Right renal pelvis (tissue), 4 donors: ENCODE measurements at places on chromosomes 12 and 14. TPM values are rescaled to one million over a fixed set of nuclear protein-coding genes. Genes with fewer than 3 reads are reported as not detected.

The GNPNAT1 gene
- polyA plus RNA-seq: 34.7 TPM

- no peak for DNase-seq
These were observed 2.9 kb upstream of the EPYC start for GRCh38 chr12:91007531-91008290.

GRCh38 chr14:35858521-35859209 is 32.5 kb downstream of the BRMS1L start:
- no peak for DNase-seq

- DNase-seq: no peak
These were observed 156.3 kb downstream of the NUBPL start for GRCh38 chr14:31717294-31718085.

DNA sequence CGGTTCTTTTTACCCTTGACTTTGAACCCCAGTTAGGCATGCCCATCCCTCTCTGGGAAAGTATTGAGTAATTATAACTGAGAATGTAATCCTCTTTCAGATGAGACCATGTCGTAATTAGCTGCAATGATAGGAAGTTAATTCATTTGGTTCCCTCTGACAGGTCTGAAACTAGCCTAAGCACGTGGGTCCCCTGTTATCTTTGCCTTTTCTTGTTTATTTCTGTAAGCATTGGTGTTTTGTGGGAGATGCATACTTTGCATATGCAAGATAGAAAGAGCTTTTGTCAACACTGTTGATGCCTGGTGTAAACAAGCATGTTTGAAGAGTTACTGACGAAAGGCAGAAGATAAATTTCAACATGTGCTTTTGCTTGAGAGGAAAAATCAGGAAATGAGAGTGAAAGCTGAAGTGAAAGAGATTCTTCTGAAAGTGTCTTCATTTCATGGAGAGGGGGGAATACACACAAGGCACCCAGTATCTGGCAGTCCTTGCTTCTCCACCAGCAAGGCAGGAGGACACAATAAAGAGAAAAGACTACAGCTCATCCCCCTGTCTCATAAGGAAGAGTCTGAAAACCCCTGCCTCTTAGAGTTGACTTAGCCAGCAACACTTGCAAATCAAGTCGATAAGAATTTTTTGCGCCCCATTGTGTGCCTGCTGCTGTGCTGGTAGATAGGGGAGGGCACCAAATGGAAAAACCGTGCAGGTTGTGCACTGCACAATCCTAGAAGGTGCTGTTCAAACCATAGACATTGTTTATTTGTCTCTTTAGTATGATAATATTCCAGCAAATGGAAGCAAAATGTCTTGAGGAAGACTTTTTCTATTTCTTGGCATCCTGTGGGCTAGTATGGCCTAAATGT is 77.8 kb downstream of the SLC24A4 start:
- DNase-seq: no peak

The ATP6V1D gene
- 154 TPM for polyA plus RNA-seq

- peak; percentile 33 for DNase-seq
These were observed 8.0 kb downstream of the IL22 start for GRCh38 chr12:68245180-68246021.

DNA sequence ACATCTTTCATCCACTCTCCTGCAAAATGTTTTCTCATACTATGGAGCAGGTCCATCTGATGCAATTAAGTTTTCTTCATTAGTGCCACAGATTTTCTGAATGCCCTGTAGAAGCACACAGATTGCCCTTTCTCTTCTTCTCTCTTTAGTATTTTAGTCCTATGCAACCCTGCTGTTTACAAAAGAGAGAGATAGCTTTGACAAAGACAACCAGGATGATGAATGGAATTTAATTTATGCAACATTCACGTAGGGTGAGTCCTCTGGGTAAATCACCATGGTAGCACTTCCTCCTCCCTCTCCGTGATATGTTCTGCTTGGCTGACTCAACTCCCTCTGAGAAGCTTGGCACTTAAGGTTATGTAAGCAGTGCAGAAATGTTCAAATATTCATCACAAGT is 400.9 kb upstream of the PDE3A start:
- DNase-seq: peak; percentile 47

DNA sequence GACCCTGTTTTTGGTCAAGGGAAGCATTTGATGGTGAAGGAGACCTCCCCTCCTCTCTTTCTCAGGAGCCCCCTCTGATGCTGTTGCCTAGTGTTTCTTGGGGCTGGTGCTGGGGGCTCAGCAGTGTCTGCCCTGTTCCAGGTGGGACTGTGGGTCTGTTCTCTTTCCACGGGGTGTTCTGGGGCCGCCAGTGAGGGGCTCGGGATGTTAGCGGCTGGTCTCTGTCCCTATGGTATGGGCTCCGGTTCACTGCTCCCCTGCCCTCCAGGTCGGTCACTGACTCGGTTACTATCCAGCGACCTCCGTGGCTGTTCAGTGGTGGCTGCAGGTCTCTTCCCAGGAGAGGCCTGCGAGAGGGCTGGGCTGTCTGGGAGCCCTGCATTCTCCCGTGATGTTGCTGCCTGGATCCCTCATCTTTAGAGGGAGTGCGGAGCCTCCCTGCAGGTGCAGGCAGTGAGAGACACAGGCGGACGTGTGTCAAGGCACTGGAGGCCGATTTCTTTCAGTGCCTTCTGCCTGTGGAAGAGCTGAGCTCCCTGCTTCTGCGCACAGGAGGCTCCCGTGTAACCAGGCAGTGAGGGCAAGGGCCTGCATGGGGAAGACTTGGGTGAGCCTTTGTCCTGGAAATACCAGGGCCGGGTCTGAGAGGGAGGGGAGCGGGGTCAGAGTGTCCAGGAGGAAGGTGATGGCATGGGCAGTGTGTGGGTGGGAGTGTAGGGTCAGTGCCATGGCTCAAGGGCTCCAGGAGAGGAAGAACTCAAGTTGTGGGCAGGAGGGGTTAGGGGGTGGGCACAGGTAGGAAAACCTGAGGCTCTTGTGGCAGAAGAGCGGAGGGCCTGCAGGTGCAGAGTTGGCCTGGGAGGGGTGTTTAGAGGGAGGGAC is 362.6 kb downstream of the TMEM121 start:
- DNase-seq: no peak

- DNase-seq: no peak
These were observed 70.0 kb downstream of the DNAH10 start for GRCh38 chr12:123832052-123832451.

- no peak for DNase-seq
These were observed 112.8 kb downstream of the CHST11 start for GRCh38 chr12:104569346-104570173.

DNA sequence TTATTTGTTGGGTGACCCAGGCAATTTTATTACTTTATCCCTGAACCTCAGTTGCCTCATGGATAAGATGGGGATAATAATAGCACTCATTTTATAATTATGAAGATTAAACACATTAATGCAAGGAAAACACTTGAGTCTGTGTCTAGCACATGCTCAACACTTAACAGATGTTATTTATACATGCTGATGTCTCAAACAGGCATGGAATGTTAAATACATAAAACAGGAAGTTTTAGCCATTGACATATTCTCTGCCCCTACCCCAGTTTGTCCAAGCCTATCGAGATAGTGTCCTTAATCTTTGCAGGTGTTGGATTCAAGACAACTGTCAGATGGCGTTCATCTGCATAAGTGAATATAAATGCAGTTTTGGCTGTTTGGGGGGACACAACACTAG is 109.8 kb downstream of the SCAF11 start:
- DNase-seq: no peak

The SRGAP1 gene
- polyA plus RNA-seq: 18.3 TPM

GRCh38 chr14:43165651-43166050 is 1341.4 kb downstream of the FSCB start:
- no peak for DNase-seq

DNA sequence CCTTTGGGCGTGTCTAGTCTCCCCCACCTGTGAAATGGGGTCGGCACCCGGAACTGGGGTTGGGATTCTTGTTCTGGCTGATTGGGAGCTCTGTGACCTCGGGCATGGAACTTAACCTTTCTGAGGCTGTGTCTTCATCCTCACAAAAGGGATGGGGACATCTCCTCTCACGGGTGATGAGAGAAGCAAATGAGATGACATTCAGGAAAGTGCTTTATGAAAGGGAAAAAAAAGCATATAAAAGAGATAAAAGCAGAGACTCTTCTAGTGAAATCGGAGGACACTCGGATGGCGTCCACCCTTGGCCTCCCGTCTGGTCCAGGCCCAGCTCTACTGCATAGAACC is 98.9 kb downstream of the LRRC74A start:
- DNase-seq: no peak

DNA sequence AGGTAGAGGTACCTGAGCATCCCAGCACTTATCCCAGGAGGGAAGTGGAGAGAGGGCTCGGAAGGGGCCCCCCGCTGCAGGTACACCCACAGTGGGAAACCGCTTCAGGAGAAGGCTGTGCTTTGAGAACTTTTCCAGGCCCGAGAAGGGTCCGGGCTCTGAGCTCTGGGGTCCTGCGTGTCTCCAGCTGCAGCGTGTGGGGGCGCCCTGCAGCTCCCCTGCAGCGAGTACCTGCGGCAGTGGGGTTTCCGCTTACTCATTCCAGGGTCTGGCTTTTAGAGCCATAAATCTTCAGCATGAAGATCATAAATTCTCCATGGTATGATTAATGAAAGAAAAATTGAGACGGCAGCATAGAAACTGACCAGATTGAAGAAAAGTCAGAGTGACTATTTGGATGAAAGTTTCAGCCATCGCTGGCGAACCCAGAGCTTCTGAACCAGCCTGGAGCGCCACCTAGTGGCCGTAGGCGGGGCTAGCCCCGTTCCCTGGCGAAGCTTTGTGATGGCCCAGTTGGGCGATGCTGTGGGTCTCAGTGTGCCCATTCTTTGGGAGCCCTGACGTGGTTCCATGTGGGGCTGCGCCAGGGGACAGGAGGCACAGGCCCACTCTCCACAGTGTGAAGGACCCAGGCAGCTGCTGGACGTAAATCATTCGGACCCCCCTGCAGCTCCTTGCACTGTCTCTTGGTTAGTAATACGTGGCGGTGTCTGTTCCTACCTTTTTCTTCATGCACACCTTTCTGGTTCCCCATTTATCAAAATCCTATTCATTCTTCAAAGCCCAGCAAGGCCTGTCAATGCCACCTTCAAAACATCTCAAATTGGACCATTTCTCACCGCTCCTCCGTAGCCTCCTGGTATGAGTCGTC is 198.2 kb downstream of the TSPAN9 start:
- no peak for DNase-seq

The WDHD1 gene
- polyA plus RNA-seq: 20.5 TPM

- no peak for DNase-seq
These were observed 36.1 kb upstream of the PRICKLE1 start for GRCh38 chr12:42625611-42626010.

- no peak for DNase-seq
These were observed 660 bp upstream of the MCRS1 start for GRCh38 chr12:49568442-49569162.

GRCh38 chr12:67593461-67594330 is 54.8 kb upstream of the DYRK2 start:
- no peak for DNase-seq

DNA sequence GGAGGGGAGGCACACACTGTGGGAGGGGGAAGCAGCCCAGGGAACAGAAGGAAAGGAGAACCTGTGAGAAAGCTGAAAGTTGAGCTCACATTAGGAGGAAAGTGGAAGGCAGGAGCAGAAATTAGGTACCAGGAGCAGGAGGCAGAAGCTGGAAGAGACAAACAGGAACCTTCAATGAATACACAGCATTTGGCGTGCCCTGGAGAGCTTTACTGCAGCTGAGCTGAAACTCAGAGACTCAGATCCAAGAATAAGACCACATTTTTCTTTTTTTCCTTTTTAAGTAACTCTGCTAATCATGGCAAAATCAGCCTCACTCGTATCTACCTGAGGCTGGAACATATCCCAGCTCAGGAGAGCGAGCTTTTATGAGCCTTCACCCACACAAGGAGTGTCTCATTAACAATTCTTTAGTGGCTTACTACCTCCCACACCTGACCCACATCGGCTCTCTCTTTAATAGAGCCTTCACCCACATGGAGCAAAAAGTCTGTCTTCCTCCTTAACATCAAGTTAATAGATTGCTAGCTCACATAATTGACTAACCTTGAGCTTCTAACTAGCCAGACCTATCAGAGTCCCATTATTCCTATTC is 18.2 kb upstream of the CERS5 start:
- no peak for DNase-seq

The RAPGEF3 gene
- 56.7 TPM for polyA plus RNA-seq

DNA sequence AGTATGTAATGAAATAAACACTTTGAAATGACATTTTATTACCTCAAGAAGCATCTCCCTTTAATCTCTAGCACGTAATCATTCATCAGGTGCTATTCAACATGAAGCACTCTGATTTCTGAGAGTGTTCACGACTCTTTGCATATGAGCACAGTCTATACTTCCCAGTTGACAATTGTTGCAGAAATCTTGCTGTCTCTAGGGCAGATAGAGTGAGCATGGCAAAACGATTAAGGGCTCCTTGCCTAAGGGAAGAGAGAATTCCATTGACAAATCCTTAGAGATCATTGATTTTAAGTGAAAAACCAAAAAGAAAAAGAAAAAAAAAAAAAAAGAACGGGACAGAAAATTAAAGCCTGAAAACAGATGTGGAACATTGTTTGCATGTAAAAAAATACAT is 107.6 kb downstream of the C12orf50 start:
- DNase-seq: no peak

The ASIC1 gene
- 4.6 TPM for polyA plus RNA-seq

The CTSG gene
- 1.2 TPM for polyA plus RNA-seq
